ENCODE measurements at places on chromosomes 2 and 18.

- no peak for DNase-seq
Observed at GRCh38 chr2:21970971-21971370, 847.2 kb downstream of the TDRD15 start.

- DNase-seq: no peak
Observed at GRCh38 chr2:221195829-221196228, 376.3 kb downstream of the EPHA4 start.

- DNase-seq: no peak
Observed at GRCh38 chr2:205323929-205324328, 358.4 kb upstream of the NRP2 start.

DNA sequence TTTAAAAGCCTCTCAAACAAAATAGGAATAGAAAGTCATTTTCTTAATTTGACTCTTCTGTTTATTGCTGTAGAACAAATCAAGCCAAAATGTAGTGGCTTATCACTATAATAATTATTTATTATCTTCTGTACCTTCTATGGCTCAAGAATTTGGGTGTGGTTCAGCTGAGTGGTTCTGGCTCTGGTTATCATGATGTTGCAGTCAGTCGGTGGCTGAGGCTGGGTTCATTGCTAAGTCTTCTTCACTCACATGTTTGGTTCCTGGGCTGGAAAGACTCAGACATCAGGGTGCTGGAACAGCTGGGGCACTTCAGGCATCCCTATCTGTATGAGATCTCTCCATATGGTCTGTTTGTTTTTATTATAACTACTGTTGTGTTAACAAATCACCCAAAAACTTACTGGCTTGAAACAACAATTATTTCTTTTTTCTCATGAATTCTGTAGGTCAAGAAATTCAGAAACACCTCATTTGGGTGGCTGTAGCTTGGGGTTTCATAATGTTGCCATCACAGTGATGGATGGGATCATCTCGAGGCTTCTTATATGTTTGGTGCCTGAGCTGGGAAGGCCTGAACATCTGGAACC lies 242.6 kb upstream of the FBXO11 start:
- no peak for DNase-seq

DNA sequence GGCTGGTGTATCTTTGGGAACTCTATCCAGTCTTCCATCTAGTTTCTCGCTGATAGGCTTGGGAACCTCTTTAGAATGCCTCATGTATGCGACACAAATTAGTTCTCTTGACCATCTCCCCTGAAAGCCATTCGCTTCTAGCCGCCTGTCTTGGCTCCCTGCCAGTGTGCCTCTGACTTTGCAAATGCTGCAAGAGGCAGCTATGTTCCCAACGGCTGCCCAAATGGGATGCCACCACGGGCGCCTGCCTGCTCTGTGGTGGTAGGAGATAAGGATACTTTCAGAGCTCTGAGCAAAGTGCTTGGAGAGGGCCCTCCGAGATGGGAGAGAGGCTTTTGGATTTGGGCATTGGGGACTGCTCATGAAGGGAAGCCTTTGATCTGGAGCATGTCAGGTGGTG lies 77.7 kb upstream of the IGFBP5 start:
- DNase-seq: no peak

DNA sequence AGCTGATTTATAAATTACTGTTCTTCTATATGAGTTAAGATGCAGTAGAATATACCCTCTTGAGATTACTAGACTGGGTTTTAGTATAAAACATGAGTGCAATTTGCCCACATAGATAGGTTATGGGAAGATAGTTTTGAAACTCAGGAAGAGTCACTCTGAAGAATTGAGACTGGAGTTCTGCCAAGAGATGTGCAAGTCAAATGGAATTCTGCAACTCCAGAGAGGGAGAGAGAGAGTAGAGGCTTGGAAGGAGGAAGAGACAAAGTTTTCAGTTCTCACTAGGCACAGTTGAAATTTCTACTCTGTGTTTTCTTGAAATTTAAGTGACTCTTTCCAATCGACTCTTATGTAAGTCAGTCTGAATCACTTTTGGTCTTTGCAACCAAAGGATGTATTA lies 878.8 kb downstream of the TSN start:
- DNase-seq: no peak

- no peak for DNase-seq
Observed at GRCh38 chr2:608297-608696, 68.9 kb downstream of the TMEM18 start.

GRCh38 chr2:150303281-150303680 lies 184.2 kb downstream of the RND3 start:
- DNase-seq: no peak

DNA sequence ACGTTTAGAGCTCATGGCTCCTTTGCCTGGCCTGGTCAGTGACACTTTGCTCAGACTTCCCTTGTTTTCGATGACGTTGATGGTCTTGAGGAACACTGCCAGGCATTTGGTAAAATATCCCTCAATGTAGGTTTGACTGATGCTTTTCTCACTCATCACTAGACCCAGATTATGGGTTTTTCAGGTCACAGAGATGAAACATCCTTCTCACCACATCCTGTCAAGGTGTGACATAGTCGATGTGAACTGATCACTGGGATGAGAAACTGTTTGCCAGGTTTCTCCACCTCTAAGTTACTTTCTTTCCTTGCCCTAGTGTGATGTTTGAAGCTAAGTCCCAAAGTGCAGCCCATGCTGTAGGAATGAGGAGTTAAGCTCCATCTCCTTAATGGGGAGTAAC lies 81.5 kb downstream of the AFF3 start:
- peak; percentile 14 for DNase-seq

GRCh38 chr18:6784046-6784445 lies 54.5 kb downstream of the ARHGAP28 start:
- DNase-seq: no peak

DNA sequence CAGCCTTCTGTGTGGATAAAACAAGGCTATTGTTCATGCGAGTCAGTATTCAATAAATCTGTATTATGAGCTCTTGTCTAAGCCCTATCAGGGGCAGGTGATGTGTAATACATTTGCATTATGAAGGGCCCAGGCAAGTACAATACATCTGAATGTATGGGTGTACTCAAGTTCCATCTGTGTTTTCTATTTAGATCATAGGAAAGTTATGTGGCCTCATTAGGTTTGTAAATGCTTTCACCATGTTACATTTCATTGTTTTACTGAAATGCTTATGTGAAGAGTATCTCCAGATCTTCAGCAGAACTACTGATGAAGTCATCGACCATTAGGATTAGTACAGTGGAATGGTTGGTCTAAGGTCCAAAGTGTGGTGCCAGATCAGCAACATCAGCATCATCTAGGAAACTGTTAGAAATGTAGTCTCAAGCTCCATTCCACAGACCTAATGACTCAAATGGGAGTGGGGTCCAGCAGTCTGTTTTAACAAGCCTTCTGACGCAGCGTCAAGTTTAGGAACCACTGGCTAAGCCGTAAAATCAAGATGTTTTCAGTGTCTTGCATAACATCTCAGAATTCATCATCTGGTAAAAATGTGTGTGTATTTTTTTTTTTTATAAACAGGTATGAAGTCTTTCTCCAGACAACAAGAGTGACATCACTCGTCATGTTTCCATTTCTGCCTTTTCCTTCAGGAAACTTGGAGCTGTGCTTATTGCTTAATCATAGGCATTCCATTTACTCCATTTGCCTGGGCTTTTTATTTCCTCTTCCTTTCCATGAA lies 80.5 kb downstream of the LYPD6 start:
- DNase-seq: no peak

- no peak for DNase-seq
Observed at GRCh38 chr18:45838302-45839070, 13.0 kb downstream of the SIGLEC15 start.

- DNase-seq: no peak
Observed at GRCh38 chr18:26336572-26336971, 110.3 kb downstream of the TAF4B start.

GRCh38 chr2:18903750-18904149 lies 314.4 kb upstream of the NT5C1B start:
- DNase-seq: no peak

DNA sequence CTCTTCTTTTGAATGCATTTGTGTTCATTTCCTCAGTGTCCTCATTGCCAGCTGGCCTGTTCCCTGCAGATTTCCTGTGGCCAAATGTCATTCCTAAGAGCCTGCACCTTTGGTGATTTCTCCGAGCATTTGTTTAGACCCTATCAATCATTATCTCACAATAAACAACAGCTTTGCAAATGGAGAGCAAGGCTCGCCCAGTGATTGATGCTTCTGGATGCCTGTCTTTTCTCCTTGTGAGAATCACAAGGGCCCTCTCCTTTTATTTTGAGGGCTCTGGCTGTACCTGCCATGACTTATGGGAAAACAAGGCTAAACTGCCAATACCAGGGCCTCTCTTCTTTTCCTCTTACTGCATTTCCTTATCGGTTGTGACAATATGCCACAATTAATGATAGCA lies 1454.4 kb upstream of the CELF4 start:
- no peak for DNase-seq

DNA sequence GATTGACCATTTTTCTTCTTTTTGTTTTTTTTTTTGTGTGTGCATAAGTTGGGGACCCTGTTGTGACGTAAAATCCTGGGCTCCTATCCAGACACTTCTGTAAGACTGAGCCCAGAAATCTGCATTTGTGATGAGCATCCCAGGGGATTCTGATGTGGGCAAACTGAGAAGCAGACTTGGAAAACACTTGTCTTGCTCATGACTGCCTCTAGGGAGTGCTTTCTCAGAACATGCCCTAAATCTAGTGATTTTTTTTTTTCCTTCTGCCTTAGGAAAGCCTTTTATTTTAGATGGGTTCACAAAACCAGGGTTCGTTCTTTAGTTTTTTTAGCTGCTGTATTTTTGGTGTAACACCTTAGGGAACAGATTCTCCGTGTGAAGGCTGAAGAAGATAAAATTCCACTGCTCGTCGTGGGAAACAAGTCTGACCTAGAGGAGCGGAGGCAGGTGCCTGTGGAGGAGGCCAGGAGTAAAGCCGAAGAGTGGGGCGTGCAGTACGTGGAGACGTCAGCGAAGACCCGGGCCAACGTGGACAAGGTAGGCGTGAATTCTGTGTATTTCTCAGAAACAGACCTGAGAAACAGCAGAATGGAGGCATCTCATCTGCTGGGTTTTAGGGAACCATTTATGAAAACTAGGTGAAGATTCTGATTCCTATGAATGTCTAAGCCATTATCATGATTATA lies 36.7 kb downstream of the RALB start:
- DNase-seq: no peak

GRCh38 chr2:205902041-205902899 lies 183.7 kb downstream of the INO80D start:
- no peak for DNase-seq

- no peak for DNase-seq
Observed at GRCh38 chr18:77207540-77207939, 42.1 kb upstream of the GALR1 start.

- no peak for DNase-seq
Observed at GRCh38 chr18:47280121-47280520, 28.7 kb upstream of the SKOR2 start.

DNA sequence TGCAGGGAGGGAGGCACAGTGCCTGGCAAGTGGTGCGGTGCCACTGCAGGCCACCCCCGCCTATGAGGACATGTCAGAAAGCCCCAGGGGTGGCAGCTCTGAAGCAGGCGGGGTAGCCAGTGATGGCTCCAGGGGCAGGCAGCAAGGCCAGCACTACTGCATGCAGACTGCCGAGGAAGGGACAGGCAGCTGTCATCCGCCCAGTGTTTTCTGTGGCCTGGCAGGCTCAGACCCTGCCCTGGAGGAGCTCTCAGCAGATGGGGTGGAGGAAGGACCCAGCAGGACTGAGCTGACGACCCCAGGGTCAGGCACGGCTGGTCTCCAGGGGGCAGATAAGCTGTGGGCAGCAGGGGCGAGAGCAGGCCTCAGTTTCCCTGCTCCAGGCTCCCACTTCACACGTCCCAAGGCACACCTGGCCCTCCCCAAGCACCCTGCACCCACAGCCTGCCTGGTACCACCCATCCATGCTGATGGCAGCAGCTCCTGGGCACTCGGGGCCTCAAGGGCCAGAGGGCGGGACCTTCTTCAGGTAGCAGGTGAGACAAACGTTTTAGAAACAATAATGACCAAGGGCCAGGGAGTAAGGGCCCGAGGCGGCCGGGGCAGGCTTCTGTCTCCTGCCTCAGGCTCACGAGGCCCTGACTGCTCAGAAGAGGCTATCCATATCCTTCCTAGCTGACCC lies 48.5 kb downstream of the HS6ST1 start:
- no peak for DNase-seq

DNA sequence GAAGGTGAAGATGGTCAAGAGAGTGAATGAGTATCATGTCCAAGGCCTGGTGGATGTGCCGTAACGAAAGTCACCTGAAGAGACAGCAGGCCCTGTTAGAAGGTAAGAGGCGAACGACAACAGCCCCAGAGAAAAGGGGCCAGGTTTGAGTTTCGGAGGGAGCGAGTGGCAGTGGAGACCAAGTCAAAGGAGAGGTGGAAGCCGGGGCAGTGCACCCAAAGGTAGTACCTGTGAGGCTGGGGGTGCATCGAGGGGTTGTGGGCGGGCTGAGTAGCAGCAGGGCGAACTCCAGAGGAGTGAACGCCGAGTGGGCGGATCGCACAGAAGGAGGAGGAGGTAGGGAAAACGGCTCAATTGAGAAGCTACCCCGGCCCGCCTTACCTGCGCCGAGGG lies 358 bp downstream of the USP37 start:
- DNase-seq: no peak

DNA sequence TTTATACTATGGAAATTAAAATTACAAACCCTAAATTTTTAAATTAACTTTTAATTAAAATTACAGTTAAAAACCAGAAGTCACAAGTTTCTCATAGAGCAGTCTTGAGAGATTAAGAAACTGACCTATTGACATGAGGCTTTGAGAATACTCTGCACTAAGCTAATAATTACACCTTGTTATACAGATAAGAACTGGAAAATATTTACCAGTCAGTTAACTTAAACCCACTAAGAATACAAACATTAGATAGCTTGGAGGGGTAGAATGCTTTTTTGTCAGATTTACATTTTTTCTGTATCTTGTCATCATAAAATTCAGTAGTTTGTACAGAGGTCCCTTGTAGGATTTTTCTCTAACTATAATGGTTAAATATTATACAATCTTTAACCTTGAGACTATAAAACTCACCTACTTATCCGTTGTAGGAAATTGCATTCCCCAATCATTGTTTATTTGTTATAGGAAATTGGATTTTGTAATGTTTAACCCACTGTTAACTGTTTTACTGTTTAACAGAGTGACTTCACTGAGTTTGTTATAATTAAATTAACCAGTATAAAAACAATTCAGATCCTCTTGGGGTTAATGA lies 219.7 kb upstream of the PKDCC start:
- DNase-seq: no peak

- no peak for DNase-seq
Observed at GRCh38 chr2:160869411-160869810, 290.8 kb upstream of the TANK start.
